SIG-M5 (cell line): ENCODE measurements at places on chromosomes 4 and X.

- DNase-seq: no peak
Observed at GRCh38 chr4:25484243-25484721, 107.2 kb downstream of the ANAPC4 start.

GRCh38 chrX:53093177-53093655 lies 726 bp upstream of the KANTR start:
- no peak for DNase-seq

DNA sequence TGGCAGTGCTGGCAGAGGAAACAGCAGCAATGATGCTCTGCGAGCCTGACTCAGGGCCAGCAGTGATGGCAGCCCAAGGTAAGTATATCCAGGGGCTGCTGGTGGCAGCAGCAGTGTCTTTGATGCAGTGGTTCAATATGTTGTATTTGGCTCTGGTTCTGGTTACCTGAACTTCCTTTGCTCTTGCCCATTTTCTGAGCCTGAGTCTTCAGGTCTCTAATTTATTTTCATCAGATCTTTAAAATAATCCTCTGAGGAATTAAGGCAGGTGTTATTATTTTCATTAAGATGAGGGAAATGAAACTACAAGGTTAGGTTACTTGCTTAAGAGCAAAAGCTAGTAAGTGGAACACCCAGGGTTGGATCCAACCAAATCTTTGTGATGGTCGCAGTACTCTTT lies 102.8 kb upstream of the BMP2K start:
- no peak for DNase-seq

- no peak for DNase-seq
Observed at GRCh38 chr4:85534120-85534519, 59.2 kb downstream of the ARHGAP24 start.

- DNase-seq: no peak
Observed at GRCh38 chrX:148500423-148501385, at the start of gene AFF2. Gene AFF2 (plus strand): TSS chrX:148500617. CDS start chrX:148501098, 481 bp downstream.

GRCh38 chr4:98663226-98664006 lies 5.0 kb upstream of the TSPAN5 start:
- no peak for DNase-seq

DNA sequence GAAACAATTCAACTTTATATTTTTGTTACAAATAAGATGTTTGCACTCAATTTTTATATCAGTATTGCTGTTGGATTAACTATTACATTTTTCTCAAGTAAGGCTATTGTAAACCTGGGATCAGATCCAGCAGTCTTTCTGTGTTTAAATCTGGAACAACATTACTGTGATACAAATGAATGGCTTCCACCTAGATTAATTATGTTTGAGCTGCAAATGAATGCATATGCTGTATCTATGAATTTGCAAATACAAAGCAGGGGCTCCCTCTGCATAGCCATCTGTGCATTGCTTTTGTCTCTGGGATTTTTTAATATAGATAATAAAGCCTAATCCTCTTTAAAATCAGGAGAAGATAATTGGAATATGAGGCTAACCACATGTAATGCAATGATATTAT lies 69.8 kb upstream of the NEIL3 start:
- DNase-seq: no peak

DNA sequence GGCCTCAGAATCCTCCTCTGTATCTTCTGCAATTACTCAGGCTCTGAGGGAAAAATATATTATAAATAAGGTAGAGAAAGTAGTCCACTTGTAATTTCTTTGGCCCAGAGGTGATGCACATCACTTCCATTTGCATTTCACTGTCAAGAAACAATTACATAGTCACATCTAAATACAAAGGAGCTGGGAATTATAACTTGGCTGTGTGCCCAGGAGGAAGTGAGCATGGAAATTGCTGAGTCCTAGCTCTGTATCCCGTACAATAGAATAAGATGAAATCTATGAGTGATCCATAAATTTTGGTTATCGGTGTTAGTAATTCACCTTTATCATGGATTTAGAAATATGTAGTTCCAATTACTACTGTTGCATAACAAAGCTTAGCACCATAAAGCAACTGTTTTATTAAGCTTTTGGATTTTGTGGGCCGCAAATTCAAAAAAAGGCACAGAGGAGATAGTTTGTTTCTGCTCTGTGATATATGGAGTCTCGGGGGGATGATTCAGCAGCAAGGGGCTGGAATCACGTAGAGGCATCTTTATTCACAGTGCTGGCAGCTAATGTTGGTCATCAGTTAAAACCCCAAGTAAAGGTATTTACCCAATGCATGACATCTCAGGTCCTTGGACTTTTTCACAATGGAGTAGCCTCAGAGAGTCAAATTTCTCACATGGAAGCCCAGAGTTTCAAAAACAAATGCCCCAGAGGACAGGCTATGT lies 241.4 kb upstream of the GALNT7 start:
- DNase-seq: no peak

GRCh38 chr4:16056681-16057385 lies 27.0 kb downstream of the PROM1 start:
- no peak for DNase-seq

- no peak for DNase-seq
Observed at GRCh38 chr4:32180086-32180485, 1459.9 kb downstream of the PCDH7 start.

DNA sequence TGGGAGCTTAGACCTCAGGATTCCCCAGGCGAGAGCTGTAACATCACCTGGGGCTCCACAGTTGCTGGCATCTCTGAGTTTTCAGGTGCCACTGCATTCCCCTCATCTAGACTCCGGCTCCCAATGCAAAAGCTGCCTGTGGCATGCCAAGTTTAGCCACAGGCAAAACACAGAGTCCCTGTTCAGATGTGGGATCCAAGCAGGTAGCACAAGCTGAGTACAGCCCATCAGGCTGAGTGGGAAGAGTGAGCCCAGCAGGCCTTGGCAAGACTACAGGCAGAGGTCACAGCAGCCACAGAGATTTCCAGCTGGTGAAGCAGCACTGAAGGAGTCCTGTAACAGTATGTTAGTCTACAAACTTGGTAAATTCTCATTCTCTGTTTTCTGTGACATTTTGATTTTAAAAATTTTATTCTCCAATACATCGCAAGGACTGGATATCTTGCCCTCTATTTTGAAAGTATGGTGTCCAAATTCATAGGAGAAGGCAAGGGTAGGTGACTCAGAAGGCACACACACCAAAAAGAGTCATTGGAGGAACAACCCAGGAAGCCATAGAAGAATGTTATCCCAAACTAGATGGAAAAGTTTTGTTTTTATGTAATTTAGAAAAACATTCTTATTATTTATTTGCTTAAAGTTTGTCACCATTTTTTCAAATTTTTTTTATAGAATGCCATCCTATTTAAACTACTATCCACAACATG lies 13.6 kb upstream of the CXCL2 start:
- DNase-seq: no peak

DNA sequence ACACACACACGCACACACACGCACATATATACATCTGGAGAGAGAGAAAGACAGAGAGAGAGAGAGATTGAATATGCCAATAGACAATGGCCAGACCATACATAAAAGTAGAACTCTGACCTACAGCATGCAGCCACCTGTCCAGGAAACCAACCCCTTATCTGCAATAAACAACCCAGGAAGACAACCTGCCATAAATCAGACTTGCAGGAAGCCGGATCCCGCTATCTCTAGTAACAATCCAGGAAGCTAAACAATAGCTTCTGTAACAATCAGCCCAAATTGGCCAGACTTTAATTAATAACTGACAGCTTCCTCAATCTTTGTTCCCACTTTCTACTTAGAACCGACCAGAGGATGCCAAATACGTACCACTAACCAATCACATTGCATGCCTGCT lies 173.2 kb downstream of the LDB2 start:
- DNase-seq: no peak

DNA sequence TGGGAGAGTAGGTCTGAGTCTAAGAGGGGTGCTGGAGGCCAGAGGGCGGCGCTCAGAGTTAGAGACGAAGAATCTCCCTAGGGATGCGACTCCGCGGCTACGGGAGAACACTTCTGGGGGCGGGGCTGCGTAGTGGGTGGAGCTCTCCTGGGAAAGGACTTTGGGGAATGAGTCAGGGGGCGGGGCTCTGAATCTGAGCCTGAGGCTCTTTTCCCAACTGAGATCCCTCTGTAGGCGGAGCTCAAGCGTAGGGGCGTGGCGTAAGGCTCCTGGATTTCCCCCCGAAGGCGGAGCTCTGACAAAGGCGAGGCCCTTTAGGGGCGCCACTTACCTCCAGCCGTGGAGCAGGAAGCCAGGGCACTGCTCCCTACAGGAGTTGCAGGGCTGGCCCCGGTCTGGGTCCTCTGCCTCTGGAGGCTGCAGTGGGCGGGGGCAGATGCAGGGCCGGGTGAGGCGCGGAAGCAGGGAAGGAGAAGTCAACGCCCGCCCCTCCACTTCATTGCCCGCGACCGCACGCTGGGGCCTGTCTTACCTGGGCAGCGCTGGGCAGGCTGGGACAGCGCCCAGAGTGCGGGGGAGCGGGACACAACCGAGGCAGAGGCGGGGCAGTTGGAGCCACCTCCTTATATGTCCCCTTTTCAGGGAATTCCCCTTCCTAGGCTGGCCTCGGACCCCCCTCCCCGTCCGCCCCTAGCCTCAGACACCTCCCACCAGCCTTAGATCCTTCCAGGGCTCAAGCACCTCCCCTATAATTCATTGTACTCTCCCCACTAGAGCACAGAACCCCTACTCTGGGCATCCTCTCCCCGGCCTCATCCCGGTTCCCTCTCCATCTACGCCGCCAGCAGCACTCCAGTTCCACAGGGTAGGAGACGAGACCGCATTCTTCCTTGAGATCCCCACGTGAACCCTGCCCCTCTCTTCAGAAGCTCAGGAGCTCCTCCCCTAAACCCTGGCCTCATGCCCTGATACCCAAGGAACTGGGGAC lies 1.6 kb downstream of the PRICKLE3 start:
- no peak for DNase-seq

DNA sequence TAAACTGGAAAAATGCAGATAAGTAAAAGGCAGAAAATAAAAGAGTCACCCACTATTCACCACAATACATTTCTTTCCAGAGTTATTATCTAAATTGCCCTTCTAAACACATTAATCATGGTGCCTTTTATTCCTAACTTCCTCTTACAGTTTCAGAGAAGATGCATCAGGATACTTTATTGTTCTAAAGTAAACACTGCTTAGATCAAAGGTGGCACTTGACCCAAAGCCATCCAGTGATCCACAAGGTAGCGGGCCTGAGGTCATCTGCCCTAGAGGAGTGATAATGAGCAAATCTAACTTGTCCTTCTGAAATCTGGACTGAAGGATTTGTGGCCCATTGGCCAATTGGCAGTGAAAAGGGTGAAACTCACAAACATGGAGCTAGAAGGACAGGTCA lies 12.0 kb upstream of the TMEM154 start:
- DNase-seq: no peak

GRCh38 chr4:169189372-169189771 lies 81.4 kb downstream of the SH3RF1 start:
- no peak for DNase-seq

DNA sequence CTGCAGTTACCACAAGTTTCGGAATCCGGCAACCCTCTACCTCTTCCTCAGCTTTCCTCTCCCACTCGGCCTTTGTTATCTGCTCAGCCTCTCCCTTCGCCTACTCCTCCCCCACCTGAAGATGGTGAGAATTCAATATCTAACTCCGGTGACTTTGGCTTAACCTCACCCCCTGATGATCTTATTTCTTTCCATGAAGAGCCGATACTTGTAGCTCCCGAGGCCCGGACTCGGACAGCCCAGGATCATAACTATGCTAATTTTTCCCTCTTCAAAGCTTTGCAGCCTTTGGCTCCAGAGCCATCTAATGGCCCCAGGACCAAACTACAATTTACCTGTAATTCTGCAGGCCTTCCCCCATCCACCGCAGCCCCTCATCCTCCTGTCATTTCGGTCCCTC lies 32.0 kb upstream of the MGST2 start:
- no peak for DNase-seq

DNA sequence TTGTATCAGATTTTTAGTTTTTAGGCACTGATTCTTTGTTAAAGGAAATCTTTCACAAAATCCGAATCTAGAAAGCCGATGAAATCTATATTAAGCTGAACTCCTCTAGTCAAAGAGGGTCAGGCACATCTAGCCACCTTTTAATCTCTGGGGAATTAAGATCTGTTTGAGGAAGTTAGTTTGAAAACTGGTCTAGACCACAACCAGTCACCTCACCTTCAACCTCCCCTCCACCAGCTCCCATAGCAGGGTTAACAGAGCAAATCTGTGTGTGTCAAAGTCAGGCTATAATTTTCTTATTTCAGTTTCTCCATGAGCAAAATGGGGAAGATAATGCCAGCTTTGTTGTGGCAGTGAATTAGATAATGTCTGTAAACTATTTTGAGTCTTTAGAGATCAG lies 110.0 kb upstream of the IGFBP7 start:
- no peak for DNase-seq

DNA sequence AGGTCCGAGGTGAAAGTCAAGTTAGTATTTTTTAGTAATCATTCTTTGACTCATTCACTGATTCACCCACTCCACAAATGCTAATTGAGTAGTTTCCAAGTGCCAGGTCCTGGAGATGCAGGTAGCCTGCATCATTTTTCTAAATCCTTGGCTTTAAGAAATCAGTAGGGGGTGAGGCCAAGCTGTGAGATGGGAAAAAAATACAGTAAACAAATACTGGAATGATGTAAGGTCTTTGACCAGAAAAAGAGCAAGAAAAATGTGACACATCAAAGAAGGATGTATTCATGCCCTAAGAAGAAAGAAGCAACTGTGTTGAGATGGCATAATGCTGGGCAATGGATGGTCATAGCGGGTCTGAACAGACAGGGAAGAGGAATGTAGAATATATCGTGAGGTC lies 1386.6 kb downstream of the PCDH7 start:
- no peak for DNase-seq

GRCh38 chr4:16827045-16827444 lies 71.4 kb downstream of the LDB2 start:
- DNase-seq: no peak

DNA sequence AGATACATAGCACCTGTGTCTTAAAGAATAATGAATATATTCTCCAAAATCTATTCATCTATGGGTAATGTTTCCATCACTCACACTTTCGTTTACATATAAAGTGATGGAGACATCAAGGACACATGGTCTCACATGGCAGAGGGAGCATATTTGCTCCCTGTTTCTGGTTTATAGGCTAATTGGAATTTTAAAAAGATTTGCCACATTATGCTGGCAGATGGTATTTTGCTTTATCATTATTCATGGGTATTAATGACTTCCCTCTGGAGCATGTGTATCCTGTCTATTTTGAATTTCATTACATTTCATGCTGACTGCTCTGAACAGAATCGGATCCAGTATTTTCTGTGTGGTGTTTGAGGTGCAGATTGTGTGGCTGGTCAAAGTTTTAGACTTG lies 79.0 kb downstream of the PDGFRA start:
- no peak for DNase-seq

GRCh38 chrX:3230496-3230895 lies 116.0 kb downstream of the MXRA5 start:
- no peak for DNase-seq

DNA sequence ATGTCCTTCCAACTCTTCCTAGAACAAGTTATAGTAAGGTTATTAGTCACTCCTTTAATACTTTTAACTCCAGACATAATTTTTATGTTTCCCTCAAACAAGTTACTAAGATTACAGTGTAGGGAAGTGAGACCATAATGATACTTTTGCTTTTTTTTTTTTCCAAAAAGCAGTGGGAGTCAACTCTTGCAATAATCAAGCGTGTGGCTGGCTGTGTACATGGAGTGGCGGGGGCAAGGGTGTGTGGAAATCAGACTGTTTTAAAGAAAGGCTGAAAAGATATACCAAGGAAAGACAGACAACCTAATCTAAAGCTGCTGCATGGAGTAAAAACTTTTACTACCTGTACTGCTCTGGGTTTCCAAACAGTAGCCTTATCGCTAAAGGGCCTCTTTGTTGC lies 4.1 kb downstream of the NOA1 start:
- no peak for DNase-seq

- no peak for DNase-seq
Observed at GRCh38 chr4:41880022-41880837, 55.0 kb upstream of the TMEM33 start.
